Posterior cingulate gyrus (tissue), 11 donors: ENCODE measurements at places on chromosomes 12 and 14.

DNA sequence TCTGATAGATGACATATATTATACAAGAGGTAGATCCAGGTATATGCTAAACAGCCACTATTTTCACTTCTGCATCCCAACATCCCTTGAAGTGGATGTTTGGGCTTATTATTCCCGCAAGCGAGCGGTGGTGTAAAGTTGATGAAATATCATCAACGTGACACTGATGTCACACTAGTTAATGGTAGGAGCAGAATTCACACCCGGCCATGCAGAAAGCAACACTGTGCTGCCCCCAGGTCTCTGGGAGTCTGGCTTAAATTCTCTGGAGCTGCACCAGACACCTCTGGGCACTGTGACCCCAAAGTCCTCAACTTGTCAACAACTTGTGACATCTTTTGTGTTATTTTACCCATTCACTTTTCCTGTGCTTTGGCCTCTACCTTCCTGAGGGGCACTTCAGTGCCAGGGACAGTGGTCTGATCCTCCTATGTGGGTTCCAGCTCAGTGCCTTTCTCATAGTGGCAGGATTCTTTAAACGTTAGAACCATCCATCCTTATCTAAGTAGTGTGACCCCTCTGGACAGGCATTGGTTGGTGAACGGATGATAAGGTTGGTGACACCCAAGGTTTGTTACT lies 952 bp downstream of the DRAM1 start:
- DNase-seq, result no peak

DNA sequence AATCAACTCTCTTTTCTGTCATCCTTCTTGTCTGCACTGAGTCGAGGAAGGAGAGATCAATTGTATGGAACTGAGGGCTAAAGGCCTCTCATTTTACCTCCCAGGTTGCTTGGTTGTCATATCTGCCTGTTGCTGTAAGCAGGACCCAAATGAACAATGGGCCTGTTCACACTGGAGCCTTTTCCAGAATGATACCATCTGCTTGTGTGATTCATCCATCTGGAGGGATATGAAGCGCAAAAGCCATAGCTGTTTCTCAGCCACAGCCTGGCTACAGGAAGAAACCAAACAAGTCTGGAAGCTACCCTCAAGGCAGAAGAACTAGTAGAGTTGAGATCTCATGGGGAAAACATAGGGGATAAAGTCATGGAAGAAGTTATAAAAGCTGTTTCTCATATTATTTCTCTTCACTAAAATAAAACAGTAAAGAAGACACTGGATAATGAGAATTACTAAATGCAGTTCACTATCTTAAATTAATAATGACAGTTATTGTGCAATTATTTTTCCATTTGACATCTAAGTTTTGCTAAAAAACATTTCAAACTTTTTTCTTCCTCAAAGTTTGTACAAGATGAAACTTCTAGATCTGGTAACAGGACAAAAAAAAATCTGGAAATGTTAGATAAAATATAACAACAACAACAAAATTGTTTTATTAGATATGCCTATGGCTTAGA lies 106.3 kb downstream of the SPTSSA start:
- DNase-seq, result no peak

- DNase-seq, result no peak
Observed at GRCh38 chr12:124322271-124322998, 27.5 kb downstream of the RFLNA start.

DNA sequence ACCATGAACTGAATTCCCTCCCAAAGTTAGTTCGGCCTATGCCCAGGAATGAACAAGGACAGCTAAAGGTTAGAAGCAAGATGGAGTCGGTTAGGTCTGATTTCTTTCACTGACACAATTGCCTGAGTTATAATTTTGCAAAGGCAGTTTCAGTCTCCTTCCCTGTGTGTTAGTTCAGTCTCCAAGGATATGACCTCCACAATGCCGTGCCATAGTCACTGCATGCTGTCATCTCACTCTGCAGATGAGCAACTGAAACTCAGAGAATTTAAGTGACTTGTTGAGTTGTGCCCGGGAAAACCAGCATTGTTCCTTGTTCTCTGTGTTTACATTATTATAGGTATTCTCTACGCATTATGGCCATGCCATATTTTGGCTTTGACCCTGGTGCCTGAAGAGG lies 10.1 kb upstream of the SERPINA1 start:
- DNase-seq, result no peak

GRCh38 chr14:61341275-61342206 lies 20.2 kb downstream of the PRKCH start:
- DNase-seq, result no peak

DNA sequence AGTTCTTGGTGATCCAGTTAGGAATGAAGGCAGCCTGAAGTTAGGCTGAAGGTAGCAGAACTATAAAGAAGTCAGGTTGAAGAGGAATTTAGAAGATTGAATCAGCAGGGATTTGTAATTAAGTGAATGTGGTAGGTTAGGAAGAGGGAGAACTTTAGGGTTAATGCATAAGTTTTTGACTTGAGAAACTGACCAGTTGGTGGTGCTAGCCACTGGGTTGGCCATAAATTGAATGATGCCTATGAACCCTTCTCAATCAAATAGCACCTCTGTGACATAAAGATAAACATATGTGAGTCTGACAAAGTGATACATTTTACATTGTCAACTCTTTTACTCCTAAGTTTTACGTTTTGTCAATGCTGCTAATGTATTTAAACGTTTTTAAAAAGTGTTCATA lies 290.6 kb upstream of the NAV3 start:
- no peak for DNase-seq

DNA sequence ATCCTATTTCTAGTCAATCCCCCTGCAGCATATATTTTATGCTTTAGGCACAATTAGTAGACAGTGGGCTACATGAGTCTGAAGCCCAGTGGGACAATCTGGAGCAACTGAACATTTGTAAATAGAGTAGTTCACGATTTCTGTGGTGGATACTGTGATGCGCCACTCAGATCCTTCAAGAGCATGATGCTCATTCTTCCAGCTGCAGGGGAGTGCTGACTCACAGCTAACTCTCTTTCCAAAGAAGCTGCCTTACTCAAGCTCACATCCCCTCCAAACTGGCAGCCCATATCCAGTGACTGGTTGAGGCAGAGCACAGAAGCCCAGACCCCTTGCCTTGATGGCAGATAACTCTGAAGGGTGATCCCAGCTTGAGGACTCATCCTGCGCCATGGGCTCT lies 224.2 kb upstream of the EEA1 start:
- DNase-seq, result no peak

GRCh38 chr12:30830751-30831150 lies 76.0 kb upstream of the CAPRIN2 start:
- DNase-seq, result no peak

DNA sequence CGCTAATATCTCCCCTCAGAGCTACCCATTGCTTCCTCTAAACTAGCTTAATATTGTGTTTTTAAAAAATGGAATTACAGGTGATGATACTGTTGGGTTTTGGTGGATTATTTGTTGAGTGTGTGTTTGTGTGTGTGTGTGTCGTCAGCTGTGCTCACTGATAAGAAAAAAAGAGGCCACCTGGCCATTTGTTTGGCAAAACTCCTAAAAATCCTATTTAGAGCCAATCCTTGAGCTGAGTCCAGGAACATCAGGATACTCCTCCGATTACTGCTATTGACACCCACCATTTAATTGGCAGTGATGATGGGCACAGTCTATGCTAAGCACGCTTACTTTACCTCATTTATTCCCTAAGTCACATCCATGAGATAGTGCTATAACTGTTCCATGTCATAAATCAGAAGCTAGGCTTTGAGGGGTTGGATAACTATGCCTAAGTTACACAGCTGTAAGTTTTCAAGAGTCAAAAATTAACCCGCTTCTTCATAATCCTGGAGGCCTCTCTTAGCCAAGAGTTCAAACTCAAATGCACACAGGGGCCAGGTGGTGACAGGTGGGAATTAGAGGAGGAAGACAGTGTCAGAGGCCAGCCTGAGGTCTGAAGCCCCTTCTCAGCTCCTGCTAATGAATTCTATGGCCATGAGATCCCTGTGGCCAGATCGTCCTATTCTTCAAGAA lies 1026.6 kb upstream of the TMEM132C start:
- no peak for DNase-seq

DNA sequence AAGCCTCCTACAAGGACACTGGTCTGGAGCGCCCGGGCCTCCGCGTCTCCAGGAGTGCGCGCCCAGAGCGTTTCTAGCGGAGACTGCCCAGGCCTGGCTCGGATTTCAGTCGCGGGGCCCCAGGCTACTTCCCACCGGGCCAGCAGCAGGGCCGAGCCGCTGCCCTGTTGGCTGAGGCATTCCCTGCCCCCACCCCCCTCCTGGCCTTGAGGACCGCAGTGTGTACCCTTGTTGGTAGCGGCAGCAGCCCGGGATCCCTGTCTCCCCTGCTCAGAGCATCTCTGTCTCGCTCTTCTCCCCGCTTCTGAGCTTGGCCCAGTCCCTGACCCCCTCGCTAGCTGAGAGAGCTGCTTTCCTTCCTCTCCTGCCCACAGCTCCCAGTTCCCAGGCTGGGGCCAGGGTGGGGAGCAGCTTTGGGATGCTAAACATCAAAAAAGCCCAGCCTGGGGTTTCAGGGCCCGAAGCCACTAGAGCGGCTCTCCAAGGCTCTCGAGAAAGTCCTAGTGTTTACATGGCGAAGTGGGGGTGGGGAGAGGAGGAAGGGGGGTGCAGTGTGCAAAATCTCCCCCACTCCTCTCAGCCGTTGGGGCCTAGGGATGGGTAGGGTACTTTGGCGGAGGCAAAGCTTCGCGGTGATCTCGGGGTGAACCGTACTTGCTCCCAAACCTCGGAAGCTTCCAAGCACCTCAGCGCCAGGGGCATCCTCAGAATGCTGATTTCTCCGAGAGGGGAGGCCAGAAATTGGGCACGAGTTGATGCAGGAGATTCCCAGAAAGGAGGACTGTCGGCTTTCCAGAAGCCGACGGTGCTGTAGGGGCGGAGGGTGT lies 6.4 kb downstream of the NKX2-1 start:
- DNase-seq, result no peak

DNA sequence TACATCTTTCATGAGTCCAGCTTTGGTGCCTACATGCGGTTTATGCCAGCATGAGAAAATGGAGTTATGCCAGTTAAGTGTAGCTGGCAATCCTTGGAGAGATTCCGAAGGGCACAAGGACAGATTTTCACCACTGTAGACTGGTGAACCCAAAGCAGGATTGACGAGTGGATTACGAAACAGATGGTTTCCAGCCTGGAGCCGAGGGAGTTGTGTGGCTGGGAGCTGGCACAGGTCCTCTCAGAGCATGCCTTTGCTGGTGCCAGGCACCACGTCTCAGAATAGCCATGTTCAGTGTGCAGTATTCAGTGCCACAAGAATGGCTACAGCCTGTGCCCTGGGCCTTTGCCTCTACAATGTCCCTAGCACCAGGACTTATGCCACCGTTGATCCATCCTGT lies 13.2 kb downstream of the KCNH3 start:
- no peak for DNase-seq

- DNase-seq, result no peak
Observed at GRCh38 chr14:70796551-70796950, 12.8 kb downstream of the MAP3K9 start.

- DNase-seq, result no peak
Observed at GRCh38 chr14:34409721-34410120, 52.3 kb downstream of the SPTSSA start.

- DNase-seq, result peak; percentile 72
Observed at GRCh38 chr14:99749763-99750715, 43.2 kb upstream of the EML1 start.

DNA sequence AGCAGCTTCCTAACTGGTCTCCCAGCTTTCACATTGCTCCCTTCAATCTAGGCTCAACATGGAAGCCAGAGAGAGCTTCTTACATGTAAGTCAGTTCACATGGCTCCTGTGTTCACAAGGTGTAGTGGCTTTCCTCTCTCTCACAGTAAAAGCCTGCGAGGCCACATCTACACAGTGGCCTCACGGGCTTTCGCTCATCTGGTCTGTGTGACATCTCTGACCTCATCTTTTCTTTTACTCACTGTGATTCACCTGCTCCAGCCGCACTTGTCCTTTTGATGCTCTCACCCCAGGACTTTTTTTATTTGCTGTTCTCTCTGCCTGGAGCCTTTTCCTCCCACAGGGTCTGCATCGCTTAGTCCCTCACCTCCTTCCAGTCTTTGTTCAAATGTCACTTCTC lies 122.1 kb downstream of the SLC5A8 start:
- no peak for DNase-seq

- DNase-seq, result no peak
Observed at GRCh38 chr12:132197581-132198354, 53.5 kb downstream of the NOC4L start.

- no peak for DNase-seq
Observed at GRCh38 chr12:115730975-115731541, 546.4 kb downstream of the MED13L start.

DNA sequence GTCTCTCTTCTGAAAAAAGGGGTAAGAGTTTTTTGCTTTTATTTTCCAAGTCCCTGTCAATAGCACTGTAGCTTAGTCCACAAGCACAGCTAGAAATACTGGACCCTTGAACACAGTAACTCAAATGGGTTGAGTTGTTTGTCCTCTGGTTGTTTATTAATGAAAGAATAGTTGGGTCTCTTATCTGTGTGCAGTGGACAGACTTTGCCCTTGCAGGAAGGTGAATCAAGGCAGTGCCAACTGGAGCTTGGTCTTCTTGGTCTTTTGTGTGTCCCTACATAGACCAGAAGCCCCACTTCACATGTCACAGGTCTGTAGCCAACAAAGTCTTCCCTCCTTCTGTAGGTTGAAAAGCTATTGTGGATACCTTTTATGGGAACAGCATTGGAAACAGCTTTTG lies 322.0 kb downstream of the AACS start:
- no peak for DNase-seq

- DNase-seq, result no peak
Observed at GRCh38 chr12:115404761-115405470, 720.9 kb upstream of the TBX3 start.

DNA sequence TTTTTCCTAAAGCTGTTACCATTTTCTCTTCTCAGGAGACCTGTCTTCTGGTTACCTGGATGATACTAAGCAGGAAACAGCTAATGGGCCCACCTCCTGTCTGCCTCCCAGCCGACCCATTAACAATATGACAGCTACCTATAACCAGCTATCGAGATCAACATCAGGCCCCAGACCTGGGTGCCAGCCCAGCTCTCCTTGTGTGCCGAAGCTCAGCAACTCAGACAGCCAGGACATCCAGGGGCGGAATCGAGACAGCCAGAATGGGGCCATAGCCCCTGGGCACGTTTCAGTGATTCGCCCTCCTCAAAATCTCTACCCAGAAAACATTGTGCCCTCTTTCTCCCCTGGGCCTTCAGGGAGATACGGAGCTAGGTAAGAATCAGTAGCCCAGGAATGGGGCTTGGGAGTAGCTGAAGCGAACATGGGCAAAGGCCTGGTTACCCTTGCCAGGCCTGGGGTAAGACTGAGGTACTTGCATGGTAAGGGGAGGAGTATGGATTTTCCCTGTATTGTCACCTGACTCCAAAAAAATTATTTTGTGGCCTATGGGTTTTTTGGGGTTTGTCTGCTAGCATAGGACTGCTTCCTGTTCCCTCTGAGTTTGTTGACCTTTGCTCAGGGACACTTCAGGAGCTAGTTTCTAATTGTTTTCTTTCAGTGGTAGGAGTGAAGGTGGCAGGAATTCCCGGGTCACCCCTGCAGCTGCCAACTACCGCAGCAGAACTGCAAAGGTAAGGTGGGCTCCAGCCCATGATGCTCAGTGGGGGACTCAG lies 26.6 kb downstream of the TRAFD1 start:
- no peak for DNase-seq

- no peak for DNase-seq
Observed at GRCh38 chr14:76940021-76940760, 88.3 kb downstream of the IRF2BPL start.
